ENCODE measurements at places on chromosomes 2 and 18. TPM values are rescaled to one million over a fixed set of nuclear protein-coding genes. Genes with fewer than 3 reads are reported as not detected.

DNA sequence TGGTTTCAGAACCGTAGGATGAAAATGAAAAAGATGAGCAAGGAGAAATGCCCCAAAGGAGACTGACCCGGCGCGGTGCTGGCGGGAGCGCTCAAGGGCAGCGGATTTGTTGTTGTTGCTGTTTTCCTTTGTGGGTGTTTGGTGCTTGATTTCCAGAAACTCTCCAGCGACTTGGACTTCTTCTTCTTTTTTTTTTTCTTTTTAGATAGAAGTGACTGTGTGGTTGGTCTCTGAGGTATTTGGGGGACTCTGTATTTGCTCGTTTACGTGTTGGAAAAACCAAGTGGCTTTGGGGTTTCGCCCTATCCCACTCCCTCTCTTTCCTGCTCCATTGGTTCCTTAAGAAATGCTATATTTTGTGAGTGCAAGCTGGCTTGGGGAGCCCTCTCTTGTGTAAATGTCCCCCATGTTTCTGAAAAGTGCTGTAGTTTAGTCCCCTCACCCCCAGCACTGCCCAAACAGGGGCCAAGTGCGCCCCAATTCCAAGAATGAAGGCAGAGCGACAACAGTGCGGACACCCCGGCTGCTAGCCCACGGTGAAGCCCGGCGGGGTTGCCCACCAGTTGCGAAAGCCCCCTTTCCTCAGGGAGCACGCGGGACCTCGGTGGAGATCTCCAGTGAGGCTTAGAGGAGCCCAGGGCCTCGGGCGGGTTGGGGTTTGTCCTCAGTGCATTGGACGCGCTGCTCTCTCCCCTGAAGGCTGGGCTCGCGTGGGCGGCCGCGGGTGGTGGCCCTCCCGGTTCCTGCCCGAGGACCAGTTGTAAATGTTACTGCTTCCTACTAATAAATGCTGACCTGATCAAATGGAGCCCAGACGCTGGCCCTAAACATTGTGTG lies 1.8 kb downstream of the HOXD9 start:
- no peak for DNase-seq

DNA sequence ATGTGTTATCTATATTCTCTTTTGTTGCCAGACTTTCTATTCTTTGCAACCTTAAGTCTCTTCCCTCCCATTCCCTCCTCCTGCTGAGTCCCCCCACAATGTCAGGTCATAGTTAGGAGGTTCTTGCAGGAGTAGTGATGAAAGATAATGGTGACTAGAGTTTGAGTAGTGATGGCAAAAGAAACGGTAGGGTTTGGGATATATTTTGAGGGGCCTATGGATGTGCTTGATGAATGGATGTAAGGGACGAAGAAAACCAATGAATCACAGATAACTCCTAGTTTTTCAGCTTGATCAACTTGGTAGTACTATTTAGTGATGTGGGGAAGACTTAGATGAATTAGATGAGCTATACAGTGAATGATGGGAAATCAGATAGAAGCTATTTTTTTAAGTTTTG lies 21.0 kb downstream of the EML4 start:
- DNase-seq, result no peak

- DNase-seq, result no peak
These were observed 878.3 kb downstream of the TDRD15 start for GRCh38 chr2:22002066-22002465.

DNA sequence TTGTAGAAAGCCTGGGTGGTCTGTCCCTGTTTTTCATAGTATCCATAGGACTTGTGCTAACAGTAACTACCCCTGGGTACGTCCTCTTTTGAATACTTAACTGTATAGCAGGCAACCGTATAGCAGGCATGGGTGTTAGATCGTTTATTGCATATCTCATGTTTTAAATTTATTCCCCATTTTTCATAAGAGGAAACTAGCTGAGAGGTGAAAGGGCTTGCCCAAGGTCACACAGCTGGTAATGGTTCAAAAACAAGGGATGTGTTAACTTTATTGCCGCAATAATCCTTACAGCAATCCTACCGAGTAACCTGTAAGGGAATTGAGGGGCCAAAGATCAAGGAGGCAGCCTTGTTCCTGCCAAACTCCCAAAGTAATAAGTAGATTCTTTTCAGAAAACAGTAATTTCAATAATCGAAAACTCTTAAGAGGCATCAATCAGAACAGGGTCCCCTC lies 990 bp upstream of the MGAT4A start:
- DNase-seq, result no peak

DNA sequence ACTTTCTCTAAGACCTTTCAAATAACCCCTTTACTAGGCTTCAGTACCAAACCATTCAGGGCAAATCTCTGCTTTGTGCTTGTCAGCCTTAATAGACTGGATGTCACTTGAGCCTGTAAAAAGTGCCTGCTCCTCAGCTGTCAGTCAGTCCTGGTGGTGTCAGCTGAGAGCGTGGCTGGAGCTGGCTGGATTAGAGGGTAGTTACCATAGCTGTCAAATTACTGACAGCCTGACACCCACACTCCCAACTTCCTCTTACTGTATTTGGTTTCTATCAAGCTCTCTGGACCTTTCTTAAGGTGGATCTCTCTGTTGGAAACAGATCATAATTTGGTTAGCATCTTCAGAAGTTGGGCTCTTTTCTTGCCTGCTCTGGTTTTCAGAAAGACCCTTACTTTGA lies 371.4 kb upstream of the ATP5MC3 start:
- DNase-seq, result no peak

DNA sequence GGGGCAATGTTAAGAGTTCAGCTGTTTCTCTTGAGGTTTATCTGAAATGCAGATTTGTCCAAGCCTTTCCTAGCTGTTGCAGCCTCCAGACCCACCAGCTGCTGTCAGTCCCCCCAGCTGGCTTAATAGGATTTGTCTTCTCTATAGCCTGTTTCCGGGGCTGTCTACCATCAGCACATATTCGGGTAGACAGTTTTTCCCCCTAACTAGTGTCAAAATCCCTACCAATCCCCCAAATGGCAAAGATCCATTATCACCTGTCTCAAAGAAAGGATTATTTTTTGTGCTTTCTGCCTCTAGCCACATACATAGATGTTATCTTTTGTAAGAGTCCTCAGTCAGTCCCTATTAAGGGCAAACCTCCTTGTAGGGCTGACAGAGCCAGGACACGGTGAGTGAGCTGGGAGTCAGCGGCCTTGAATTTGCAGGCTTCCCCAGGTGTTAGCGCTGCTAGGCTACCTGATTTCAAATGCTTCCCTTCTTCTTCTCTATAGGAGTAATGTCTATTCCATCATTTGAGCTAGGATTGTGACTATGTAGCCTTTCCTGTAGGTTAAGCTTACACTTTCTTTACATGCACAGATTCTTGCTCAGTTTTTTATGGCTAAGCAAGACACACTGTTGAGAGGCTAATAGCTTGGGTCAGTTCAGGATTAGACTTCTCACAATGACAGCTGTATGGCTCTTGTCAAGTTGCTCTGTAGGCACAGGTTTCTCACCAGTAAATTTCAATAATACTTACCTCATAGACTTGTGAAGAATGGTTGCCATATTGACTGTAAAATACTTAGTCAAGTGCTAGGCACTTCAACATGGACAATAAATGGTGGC lies 171.1 kb upstream of the UNC80 start:
- no peak for DNase-seq

GRCh38 chr2:48838029-48838428 lies 82.5 kb upstream of the LHCGR start:
- no peak for DNase-seq

DNA sequence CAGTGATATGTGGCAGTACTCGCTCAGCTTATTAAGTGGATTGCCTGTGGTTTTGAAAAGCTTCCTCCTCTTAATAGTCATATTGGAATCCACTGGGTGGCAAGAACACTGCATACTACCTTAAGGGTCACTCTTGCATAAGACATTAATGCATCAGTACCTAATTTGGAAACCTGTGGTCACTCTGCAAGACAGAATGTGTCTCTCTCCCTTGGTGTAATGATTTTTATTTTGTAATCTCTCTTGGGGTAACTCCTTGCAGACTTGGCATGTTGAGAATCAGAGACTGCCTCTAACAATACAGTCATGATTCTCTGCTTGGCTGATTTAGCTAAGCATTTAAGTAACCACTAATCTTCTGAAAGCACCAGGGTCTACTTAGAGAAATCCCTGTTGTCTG lies 33.0 kb upstream of the IER3IP1 start:
- no peak for DNase-seq

- no peak for DNase-seq
These were observed 59.0 kb downstream of the ANKRD44 start for GRCh38 chr2:197251576-197251975.

- no peak for DNase-seq
These were observed 640.8 kb downstream of the DPP10 start for GRCh38 chr2:115083225-115083624.

- no peak for DNase-seq
These were observed 44.1 kb downstream of the ATOH8 start for GRCh38 chr2:85797921-85798320.

GRCh38 chr18:48878471-48878870 lies 72.3 kb downstream of the SMAD7 start:
- no peak for DNase-seq

- DNase-seq, result no peak
These were observed 65.9 kb upstream of the ACTR3 start for GRCh38 chr2:113823716-113824595.

GRCh38 chr2:76210551-76210950 lies 499.8 kb upstream of the GCFC2 start:
- DNase-seq, result no peak

GRCh38 chr2:230824406-230824978 lies 40.2 kb upstream of the ITM2C start:
- no peak for DNase-seq

DNA sequence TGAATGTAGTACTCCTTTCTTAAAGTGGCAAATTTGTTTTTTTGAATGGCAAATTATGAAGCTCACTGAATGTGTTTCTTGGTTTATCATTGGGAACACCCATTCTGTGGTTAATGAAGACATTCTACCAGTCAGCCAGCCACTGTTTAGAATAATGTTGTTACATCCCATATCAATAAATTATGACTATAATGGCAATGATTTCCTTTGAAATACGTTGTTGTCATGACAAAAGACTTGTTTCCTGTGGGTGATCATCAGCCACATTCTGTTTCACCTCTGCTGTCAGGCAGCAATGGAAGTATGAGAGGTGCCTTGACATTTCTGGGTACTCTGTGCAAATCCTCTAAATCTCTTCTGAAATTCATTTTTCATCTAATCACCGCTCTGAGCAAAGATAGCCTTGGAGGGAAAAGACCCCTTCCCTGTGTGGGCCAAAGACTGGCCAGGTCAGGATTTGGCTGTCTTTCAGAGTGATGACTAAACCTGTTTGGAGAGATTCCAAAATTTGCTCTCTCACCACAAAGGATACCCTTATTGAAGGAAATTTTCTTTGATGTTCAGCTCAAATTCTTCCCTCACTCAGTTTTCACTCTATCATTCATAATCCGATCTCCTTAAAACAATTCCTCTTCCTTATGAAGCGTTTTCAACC lies 869.2 kb downstream of the BCL11A start:
- no peak for DNase-seq

- DNase-seq, result no peak
These were observed 7.2 kb upstream of the ITGB6 start for GRCh38 chr2:160207271-160207670.

GRCh38 chr2:113228351-113228750 lies 50.4 kb downstream of the PAX8 start:
- DNase-seq, result no peak

DNA sequence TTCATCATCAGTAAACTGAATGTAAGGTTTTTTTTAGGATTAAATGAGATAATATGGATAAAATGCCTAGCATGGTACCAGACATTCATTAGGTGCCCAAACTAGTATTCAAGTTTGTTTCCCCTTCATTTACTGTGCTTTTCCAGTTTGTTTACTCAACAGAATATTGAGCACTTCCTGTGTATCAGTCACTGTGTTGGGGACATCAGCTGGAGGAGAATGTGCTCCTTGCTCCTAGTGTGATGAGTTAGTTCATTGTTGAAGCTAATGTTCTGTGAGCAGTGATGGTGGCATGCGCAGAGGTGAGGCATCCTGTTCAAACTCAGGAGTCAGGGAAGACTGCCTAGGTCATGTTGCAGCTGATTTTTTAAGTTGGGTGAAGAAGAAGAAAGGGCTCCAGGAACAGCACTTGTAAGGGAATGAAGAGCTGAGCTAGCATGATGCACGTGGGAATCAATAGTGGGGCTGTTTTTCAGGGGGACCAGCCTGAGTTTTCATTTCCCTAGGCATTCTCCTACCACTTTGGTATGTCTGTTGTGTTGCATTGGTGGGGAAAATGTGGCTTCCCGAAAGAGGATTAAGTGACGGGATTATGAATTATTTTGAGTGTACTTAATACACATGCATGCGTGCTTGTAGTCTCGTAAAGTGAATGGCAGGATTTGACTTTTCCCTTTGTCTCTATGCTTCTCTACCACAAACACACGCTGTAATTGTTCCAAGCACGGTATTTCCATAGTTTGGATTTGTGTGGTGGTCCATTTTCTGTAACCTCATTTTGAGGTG lies 23.7 kb downstream of the TTLL4 start:
- DNase-seq, result no peak

DNA sequence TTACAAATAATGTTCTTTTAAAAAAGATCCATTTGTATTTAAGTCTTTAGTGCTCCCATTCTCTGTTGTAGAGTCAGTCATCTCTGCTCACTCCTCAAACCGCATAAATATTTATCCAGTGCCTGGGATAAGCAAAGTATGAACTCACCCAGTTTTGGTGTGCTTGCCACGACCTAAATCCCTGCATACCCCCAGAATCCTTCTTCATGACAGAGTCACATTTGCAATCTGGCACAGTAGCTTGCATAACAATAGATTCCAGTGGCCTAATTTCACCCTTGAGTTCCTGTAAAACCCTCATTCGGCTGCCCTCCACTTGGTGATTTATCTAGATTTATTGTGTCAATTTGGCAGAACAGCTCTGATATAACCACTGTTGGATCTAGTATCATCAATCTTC lies 92.9 kb downstream of the DTNA start:
- DNase-seq, result no peak

Gene IDH1
- 78.4 TPM for total RNA-seq

Gene FBXO48
- total RNA-seq, result 2.1 TPM

Gene CTAGE1
- total RNA-seq, result not detected

Gene SRD5A2
- not detected for total RNA-seq

Gene C2orf92
- 17.7 TPM for total RNA-seq

Gene ANKAR
- 30.3 TPM for total RNA-seq

Gene SERPINB13
- not detected for total RNA-seq

Gene CTLA4
- total RNA-seq, result 0.67 TPM

Gene NCKAP1
- total RNA-seq, result 150 TPM

Gene MLPH
- total RNA-seq, result 25.5 TPM

Gene CCDC93
- total RNA-seq, result 44.2 TPM
